ENCODE measurements at places on chromosomes 11 and 22. TPM values are rescaled to one million over a fixed set of nuclear protein-coding genes. Genes with fewer than 3 reads are reported as not detected.

SGSM1 gene
- total RNA-seq, result 8.4 TPM

APOA4 gene
- not detected for total RNA-seq

VSIG2 gene
- 1.3 TPM for total RNA-seq

KIAA1671 gene
- total RNA-seq, result 28.6 TPM

MGAT3 gene
- total RNA-seq, result 4.6 TPM

FJX1 gene
- 2.8 TPM for total RNA-seq

RFPL3 gene
- total RNA-seq, result 2.6 TPM

GNG3 gene
- total RNA-seq, result 2.0 TPM

CASP5 gene
- not detected for total RNA-seq

RIMBP3B gene
- total RNA-seq, result 16.9 TPM

MB gene
- total RNA-seq, result 0.93 TPM

CCDC15 gene
- total RNA-seq, result 15.1 TPM

CNIH2 gene
- 7.4 TPM for total RNA-seq

LRRC32 gene
- total RNA-seq, result 6.5 TPM

LRRC4C gene
- 0.16 TPM for total RNA-seq

LINC01488 gene
- not detected for total RNA-seq

RIN1 gene
- 8.2 TPM for total RNA-seq

CEND1 gene
- 2.1 TPM for total RNA-seq

XRCC6 gene
- total RNA-seq, result 290 TPM

BIK gene
- 9.6 TPM for total RNA-seq

SLC15A3 gene
- 9.3 TPM for total RNA-seq

APOL4 gene
- total RNA-seq, result 0.55 TPM

KCTD17 gene
- total RNA-seq, result 57.0 TPM

HIC2 gene
- total RNA-seq, result 24.4 TPM

CRYBB2 gene
- 4.4 TPM for total RNA-seq

TBX10 gene
- 0.50 TPM for total RNA-seq

C11orf71 gene
- total RNA-seq, result 40.6 TPM

RPS3 gene
- 925 TPM for total RNA-seq

PLEKHB1 gene
- 62.1 TPM for total RNA-seq

VWA5A gene
- total RNA-seq, result 31.3 TPM

RCN1 gene
- 47.3 TPM for total RNA-seq

CDC45 gene
- 38.8 TPM for total RNA-seq

SERPIND1 gene
- total RNA-seq, result 0.25 TPM

PAX6 gene
- 8.3 TPM for total RNA-seq

DNAJB7 gene
- 3.3 TPM for total RNA-seq

CARNS1 gene
- total RNA-seq, result 1.3 TPM

SYCE3 gene
- total RNA-seq, result 71.9 TPM

SCT gene
- total RNA-seq, result 9.3 TPM

SCN3B gene
- total RNA-seq, result 3.9 TPM

IGSF22 gene
- 0.94 TPM for total RNA-seq

SLN gene
- not detected for total RNA-seq

OR8G1 gene
- total RNA-seq, result 2.6 TPM

LRRN4CL gene
- total RNA-seq, result 5.6 TPM

BDNF gene
- 0.87 TPM for total RNA-seq

ST14 gene
- 0.55 TPM for total RNA-seq

QSER1 gene
- 35.4 TPM for total RNA-seq

RIMBP3C gene
- total RNA-seq, result 17.5 TPM

C11orf24 gene
- total RNA-seq, result 87.7 TPM

INPP5J gene
- total RNA-seq, result 17.2 TPM

OR4C45 gene
- total RNA-seq, result not detected

CARD10 gene
- 89.8 TPM for total RNA-seq

CREBZF gene
- 89.7 TPM for total RNA-seq

IFITM10 gene
- 6.0 TPM for total RNA-seq

MTA2 gene
- total RNA-seq, result 115 TPM

LDHAL6A gene
- 4.7 TPM for total RNA-seq

Data from testis (tissue), 5 donors.